ENCODE measurements at places on chromosomes 11 and 22. TPM values are rescaled to one million over a fixed set of nuclear protein-coding genes. Genes with fewer than 3 reads are reported as not detected.

DNA sequence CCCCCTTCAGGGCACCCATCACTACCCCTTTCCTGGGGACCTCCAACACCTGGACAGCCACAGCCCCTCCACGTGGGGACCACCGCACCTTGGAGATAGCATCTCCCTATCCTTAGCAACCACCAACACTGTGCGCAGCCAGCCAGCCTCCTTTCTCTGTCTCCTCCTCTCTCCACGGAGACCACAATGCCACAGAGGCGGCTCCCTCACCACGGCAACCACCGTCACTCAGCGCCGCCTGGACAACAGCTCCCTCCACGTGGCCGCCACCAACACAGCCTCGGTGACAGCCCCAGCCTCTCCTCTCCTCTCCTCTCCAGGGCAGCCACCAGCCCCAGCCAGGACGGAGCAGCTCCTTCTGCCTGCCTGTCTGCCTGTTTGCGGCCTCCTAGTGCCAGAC is 10.5 kb downstream of the ELFN2 start:
- DNase-seq = no peak

GRCh38 chr11:107457205-107457557 is 444 bp downstream of the CWF19L2 start:
- DNase-seq = no peak

DNA sequence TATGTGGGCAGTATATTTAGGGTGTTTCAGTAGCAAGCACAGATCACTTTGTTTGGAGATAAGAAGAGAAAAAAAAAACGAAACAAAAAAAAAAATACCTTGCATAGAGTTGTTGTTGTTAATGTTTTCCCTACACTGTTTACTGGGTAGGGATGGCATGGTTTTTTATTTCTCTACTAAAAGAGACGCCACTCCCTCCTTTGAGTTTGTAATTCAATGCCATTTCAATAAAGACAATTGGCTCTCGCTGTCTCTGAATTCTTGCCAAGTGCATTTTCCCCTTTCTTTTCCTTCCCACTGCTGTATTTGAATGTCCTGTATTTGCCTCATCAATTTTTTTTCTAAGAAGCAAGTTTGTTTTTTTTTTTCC is 213.9 kb upstream of the UBASH3B start:
- DNase-seq = no peak

DNA sequence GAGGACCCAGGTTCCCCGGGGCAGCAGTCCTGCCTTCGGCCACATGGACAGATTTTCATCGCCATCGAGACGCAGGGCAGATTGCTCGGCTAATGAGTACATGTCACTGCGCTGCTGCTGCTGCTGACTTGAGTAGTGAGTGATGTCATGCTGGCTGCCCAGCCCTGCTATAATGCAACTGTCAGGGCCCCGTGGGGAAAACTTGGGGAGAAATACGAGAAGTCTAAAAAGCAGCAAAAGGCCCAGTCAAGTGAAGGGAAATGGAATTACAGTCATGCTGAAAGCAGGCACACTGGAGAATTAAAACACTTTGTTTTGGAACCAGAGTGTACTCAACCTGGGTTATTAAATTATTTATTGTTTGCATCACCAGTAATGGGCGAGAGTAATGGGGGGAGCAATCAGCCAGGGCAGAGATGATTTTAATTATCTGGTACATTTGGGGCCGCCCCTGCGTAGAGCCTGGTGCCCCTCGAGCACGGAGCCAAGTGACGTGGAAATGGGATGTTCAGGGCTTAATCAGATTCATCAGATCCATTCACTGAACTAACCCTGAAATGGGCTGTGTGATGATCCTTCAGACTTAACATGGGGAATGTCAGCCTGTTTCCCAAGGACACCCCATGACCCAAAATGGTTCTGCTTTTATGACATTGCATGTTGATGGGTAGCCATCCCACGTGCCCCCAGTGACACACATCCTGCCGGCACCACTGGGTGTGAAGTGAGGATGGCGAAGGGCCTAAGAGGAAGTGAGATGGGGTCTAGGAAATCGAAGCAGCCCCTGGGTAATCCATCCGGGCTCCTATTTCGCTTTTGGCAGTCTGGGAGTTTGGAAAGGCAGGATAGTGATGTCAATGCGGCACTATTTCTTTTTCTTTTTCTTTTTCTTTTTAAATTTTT is 241.6 kb upstream of the CADM1 start:
- DNase-seq = no peak

DNA sequence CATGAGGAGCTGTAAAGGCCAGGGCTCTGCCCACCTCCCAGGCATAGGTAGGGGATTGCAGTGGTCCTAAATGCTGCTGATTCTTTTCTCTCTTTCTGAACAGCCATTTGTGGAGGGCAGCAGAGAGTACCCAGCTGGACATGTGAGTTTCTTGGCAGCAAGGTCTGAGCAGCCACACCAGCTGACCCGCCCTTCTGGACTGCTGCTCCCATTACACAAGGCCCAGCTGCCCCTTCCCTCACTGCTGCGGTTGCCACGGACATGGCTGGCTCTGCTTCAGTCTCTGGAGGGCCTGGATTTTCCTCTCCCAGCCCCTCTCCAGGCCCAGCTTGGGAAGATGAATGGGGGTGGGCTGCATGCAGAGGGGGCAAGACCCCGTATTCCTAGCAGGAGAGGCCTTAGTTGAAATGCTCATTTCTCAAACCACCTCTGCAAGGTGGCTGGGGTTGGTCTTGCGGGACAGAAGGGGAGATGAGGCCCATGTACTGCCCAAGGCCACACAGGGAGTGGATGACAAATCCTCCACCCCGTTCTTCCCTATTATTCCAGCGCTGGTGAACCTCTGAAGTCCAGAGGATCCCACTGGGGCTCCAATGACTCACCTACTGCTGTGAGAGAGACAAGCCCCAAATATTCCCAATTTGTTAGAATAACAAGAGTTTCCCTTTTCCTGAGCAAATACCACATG is 4.6 kb downstream of the LGALS12 start:
- DNase-seq = no peak

DNA sequence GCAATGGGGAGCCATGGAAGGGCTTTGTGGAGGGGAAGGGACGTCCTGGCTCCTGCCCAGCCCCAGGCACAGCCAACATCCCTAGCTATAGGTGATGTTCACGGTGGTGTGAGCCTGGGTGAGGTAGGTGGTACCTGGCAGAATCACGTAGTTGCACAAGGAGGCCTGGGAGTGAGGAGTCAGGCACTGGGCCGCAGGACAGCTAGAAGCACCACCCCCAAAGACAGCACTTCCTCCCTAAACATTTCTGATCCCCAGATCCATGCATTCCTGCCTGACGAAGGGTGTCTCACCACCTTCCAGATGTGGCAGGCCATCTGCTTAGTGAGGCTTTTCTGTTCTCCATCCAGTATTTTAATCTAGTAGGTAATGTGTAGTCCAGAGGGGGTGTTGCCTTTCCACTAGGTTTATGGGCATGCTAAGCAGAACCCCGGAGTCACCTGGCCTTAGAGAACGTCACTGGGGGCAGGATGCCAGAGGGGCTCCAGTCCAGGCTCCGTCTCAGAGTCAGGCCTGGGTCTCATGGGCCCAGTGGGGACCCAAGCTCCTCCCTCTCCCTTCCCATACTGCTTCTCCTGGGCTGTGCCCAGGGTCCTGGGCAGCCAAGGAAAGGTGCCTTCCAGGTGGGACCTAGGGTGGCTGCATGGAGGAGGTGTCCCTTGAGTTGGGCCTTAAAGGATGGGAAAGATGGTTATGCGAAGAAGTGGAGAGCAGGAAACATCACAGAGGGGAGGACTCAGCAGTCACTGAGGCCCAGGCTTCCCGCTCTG is 56.2 kb downstream of the OTOG start:
- no peak for DNase-seq

DNA sequence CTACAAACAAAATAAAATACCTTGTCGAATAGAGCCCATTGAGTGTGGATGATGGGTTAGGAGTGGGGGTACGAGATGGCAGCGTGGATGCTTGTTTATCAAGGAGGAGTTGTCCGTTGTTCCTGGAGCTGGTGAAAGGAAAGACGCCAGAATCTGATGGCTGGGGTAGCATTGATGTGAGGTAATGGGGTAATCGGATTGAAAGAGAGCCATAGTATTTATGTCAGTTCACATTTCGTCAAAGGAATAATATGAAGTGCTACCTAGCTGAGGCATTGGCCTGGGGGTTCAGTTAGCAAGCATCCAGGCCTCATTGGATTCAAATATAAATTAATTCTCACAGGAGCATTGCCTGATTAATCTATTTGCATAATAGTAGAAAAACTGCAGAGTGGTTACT is 16.9 kb upstream of the DBX1 start:
- DNase-seq = no peak

- no peak for DNase-seq
These were observed 109.3 kb upstream of the CRYBB3 start for GRCh38 chr22:25090225-25090890.

DNA sequence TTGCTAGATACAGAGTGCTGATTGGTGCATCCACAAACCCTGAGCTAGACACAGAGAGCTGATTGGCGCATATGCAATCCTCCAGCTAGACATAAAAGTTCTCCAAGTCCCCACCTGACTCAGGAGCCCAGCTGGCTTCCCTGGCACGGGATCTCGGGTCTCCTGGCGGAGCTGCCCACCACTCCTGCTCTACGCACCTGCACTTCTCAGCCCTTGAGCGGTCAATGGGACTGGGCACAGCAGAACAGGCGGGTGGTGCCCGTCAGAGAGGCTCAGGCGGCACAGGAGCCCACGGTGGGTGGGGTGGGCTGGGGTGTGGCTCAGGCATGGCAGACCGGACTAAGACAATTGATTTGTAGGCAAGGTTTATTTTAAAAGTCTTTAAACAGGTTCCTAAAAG is 1365.5 kb downstream of the FAM181B start:
- DNase-seq = peak; percentile 37

DNA sequence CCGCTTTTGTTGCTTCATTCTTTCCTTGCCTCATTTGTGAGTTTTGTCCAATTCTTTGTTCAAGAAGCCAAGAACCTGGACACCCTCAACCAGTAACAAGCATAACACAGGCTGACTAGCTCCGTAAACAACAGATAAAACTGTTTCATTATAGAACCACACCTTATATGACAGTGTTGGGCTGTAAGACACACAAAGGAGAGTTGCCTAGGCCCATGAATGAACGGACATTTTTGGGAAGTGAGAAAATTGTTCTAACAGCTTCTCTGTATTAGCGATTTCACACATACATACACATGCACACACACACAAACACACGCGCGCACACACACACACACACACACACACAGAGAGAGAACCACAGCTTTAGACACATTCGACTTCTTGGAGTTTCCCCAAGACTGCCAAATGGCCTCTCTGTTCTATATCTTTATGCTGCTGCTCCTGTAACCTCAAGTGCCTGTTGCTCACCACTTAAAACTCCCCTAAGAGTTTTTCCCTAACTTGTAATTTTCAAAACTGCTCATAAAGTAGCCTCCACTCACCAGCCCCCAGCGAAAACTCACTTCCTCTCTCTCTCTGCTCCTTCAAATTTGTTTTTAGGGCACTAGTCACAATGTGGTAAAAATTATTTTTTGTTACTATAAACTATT is 35.9 kb downstream of the CTSC start:
- DNase-seq = peak; percentile 44

GRCh38 chr11:123859731-123860130 is 25.7 kb downstream of the TMEM225 start:
- DNase-seq = no peak

- DNase-seq = no peak
These were observed 95.7 kb upstream of the VPREB1 start for GRCh38 chr22:22148905-22149304.

DNA sequence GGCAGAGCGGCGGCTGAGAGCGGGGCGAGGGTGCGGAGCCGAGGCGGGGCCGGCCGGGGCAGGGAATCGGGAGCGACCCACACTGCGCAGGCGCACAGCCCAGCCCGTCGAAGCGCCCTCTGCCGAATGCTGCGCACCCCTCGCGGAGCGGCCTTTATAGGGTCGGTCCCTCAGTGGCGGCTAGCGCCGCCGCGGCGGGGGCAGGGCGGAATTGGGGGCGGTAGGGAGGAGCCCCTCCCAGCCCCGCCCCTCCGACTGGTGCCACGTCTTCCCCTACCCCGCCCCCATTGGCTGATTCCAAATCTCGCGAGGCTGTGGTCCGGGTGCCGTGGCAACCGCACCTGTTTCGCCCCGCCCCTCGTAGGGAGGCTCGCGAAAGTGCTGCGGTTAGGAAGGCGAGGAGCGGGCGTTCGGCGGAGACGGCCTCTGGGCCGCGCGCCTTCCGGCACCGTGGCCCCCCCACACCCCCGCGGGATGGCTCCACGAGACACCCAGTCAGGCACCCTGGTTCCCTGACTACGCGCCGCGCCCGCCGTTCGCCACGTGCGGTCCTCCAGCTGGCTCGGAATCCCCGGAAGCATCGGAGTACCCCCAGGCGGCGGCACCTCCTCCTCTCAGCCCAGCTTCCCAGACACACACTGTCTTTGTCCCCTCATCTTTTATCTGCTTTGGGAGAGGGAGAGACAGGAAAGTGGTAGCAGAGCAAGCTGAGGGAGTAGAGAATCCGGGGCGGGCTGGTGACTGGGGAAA is at the start of gene EHD1:
EHD1 (minus strand) TSS at position 128 of the 750 bp plus-strand sequence. CDS start 157 bp downstream, outside the sequence.
- peak; percentile 97 for DNase-seq

GRCh38 chr22:41184679-41185078 is 20.4 kb upstream of the L3MBTL2 start:
- no peak for DNase-seq

DNA sequence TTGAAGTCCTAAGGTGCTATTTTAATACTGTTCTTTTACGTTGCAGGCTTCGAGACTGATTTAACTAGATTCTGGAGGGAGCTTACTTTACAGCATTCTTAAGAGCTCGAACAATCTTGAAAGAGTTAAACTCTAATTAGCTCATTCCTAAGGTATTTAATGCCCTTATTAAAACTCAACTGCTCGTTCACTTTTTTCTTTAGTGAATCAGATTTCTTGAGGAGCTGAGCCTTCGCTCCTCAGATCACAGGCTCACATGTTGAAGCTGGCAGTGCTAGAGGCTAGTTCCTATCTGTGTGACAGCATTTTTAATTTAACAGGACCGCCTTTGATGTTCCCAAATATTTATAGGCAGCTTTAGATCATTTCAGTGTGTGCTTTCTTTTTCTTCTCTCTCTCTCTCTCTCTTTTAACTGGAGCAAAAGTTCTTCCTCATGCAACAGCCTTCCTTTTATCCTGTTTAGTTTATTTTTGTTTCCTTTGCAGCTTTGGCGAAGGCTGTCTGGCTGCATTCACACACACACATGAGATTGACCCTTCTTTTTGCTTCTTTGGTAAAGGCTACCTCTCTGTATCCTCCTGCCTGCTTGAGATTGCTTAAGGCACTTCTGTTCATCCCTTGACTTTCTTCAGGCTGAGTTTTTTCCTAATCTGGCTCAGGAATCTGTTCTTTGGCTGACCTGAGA is 21.0 kb downstream of the ZNRF3 start:
- DNase-seq = no peak

GRCh38 chr11:10382518-10382917 is 72.5 kb upstream of the AMPD3 start:
- no peak for DNase-seq

The TSGA10IP gene
- not detected for total RNA-seq

The VPREB3 gene
- total RNA-seq = not detected

The KCTD14 gene
- total RNA-seq = 28.6 TPM

The RGL4 gene
- total RNA-seq = 0.67 TPM

The CHRDL2 gene
- total RNA-seq = 1.3 TPM

The OR2D2 gene
- total RNA-seq = 4.2 TPM

The MPEG1 gene
- 59.2 TPM for total RNA-seq

The OR51B2 gene
- total RNA-seq = not detected

The NXPE1 gene
- not detected for total RNA-seq

The RFPL2 gene
- total RNA-seq = not detected

Data from upper lobe of left lung (tissue), 6 donors.